Cerebellar cortex (tissue), 1 donor: ENCODE measurements at places on chromosomes 1 and 21.
A peak's percentile ranks its signal among the peaks of the same experiment; 100 is the strongest.

DNA sequence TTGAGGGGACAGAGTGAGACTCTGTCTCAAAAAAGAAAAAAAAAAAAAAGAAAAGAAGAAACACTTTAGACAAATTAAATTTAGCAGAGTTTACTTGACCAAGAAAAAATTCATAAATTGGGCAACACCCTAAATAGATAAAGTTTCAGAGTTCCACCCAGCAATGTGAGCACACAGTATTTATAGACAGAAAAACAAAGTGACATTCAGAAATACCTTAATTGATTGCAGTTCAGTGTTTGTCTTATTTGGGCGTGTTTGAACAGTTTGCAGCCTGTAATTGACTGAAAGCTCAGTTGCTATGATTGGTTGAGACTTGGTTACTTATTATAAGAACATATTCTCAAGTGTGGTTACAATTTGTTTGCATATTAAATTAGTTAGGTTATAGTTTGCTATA lies 603.5 kb upstream of the NEGR1 start:
- DNase-seq = no peak

- DNase-seq = no peak
Observed at GRCh38 chr21:46284077-46284644, 1.2 kb downstream of the MCM3AP start.

- DNase-seq = no peak
Observed at GRCh38 chr1:33342041-33342723, 21.3 kb upstream of the A3GALT2 start.

DNA sequence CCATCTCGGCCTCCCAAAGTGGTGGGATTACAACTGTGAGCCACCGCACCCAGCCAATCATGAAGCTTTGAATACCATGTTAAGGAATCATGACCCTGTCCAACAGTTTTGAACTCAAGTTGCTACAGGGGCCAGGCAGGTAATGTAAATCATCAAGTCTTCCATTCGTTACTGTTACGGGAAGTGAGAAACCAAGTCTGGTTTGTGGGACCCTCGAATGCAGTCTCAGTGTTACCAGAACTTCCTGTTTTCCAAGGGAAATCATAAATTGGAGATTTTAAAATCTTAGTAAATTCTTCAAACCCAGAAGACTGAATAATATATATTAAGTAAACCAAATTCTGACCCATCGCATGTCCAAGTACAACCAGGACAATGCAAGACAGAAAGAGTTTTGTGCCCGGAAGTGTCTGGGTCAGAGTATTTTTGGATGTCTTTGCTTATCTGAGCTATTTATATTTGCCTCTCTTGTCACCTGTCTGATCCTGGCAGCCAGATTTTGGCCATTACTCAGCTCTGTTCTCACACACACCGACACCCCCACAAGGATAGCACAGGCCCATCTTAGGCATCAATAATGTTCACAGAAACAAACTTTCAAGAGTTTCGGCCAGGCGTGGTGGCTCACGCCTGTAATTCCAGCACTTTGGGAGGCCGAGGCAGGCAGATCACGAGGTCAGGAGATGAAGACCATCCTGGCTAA lies 8.8 kb downstream of the ATP5IF1 start:
- DNase-seq = no peak

DNA sequence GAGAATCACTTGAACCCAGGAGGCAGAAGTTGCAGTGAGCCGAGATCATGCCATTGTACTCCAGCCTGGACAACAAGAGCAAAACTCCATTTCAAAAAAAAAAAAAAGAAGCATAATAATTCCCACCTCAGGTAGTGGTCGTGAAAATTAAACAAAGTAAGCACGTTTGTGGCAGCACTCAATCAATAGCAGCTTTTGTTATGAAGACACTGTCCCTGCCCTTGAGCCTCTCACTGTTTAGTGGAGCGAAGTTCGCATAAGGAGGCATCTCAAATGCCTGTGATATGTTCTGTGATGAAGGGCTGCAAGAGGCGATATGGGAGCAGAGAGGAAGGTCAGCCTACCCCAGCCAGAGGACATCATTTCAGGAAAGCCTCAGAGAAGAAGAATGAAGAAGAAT lies 43.8 kb upstream of the RASAL2 start:
- DNase-seq = no peak

DNA sequence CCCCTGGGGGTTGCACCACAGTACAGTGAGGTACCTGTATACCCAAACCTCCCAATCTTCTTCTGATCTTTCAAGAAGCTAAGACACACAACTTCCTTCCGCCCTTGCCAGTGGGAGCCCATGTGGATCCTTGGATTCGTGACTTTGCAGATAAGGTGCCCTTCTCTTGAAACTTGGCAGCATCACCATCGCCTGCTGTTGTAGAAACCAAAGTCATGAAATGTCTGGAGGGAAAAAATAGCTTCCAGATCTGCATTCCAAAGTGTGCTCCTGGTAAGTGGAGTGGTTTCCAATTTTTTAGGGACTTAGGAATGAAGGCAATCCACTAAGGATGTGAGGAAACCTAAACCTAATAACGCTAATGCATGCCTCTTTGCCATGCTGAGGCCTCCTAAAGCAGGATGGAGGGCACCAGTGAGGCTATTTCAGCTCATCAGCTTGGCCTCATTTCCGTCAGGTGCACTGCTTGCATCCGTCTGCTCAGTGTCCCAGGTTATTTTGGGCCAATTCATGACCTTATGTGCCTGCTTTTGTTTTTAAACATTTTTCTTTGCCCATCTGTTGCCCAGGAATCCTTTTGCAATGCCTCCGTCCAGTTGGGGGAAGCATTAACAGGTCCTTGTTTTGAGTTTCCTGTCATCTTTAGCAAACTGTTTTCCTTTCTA lies 8.2 kb upstream of the EFHD2 start:
- DNase-seq = peak; percentile 96
